ENCODE measurements at places on chromosomes 11 and 22. TPM values are rescaled to one million over a fixed set of nuclear protein-coding genes. Genes with fewer than 3 reads are reported as not detected.

- no peaks in the 10 kb centered on the region for H3K27me3 ChIP-seq
- no peak overlapping the region for H3K27ac ChIP-seq
- no peaks in the 10 kb centered on the region for H3K36me3 ChIP-seq
Measured at GRCh38 chr11:63445720-63446119, 45.2 kb downstream of the PLAAT5 start.

DNA sequence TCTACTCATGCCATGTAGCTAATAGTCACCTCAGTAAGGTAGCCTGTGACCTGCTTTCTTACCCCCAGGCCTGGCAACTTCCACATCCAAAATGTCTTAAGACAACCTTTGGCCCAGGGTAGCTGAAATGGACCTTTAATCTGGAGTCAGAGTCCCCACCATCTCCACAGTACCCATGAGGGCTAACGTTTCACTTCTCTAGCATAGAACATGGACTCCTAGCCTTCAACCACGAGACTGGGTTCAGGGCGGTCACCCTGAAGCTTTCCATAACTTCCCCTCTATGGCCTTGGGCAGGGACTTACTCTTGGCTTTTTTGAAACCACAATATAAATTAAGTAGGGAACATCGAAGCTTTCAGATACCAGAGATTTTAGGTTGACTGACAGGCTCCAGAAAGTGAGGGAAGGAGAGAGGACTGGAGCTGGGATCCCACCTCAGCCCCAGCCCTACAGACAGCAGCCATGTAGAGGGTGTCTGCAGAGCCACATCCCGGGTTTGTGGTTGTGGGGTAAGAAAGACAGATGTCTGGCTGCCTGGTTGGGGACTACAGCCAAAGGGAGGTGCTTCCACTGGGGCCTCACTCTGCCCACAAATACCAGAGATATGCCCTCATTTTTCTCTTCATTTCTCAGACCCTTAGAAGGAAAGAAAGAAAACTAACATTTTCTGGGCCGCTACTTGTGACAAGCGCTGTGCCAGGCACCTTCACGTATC, 2.6 kb downstream of the TBC1D10A start:
- H3K27ac ChIP-seq: no peak overlapping the region
- no peaks in the 10 kb centered on the region for H3K36me3 ChIP-seq
- no peak overlapping the region for H3K4me3 ChIP-seq
- peak; percentile 68 for DNase-seq

DNA sequence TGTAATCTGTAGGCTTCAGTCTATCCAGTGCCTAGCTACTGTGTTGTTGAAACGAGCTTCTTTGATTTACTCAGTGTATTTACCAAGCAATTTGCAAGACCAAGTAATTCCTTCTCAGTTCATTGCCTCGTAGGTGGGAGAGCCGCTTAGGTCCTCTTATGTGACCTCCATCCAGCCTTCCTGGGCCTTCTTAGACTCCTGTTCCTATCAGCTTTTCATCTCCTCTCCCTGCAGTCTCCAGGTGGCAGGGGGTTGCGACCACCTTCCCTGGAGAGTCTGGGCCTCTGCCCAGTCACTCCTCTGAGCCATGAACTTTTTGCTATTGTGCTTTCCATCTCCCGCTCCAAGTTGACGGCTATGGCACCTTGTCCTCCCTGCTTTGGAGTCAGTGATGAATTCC, 251.8 kb downstream of the KIRREL3 start:
- no peaks in the 10 kb centered on the region for H3K4me1 ChIP-seq
- no peak overlapping the region for H3K27ac ChIP-seq
- DNase-seq: no peak
- no peaks in the 10 kb centered on the region for H3K36me3 ChIP-seq

DNA sequence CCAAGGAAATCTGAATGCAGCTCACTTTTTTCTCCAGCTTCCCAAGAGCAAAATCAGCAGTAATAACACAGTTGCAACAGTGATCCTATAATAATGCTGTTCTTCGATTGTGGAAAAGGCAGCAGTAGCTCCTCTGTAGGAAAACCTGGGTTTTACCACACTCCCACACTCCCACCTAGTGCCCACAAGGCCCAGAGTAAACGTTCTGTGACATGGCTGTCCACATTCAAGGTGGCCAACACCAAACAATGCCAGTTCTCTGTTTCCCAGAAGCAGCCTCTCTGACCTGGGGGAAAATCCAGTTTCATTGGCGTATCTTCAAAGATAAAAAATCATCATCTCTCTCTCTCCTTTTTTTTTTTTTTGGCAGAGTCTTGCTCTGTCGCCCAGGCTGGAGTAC, 40.2 kb downstream of the WT1 start:
- H3K36me3 ChIP-seq: no peaks in the 10 kb centered on the region
- H3K4me3 ChIP-seq: no peak overlapping the region
- no peaks in the 10 kb centered on the region for H3K4me1 ChIP-seq
- H3K27ac ChIP-seq: no peak overlapping the region

DNA sequence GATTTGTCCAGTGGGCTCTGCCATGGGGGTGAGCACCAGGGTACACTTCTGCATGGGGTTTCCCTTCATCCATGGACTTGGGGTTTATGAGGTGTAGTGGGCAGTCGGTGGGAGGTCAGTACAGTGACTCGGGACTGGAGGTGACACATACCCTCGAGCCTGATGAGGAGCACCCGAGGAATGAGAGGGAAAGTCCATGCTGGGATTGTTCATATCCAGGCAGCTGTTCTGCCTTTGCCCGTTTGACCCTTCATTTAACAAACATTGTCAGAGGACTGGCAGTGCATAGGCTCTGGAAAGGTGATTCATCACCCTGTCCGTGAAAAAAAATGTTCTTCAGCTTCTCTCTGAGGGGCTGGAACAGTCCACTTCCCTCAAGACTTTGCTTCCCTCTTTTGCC, 2.7 kb downstream of the NAV2 start:
- peak overlapping the region; percentile 88 for H3K27ac ChIP-seq
- H3K27me3 ChIP-seq: no peaks in the 10 kb centered on the region
- DNase-seq: no peak
- no peaks in the 10 kb centered on the region for H3K36me3 ChIP-seq
- peak overlapping the region; percentile 82 for H3K4me3 ChIP-seq

GRCh38 chr11:65113839-65114238, 2.2 kb downstream of the TM7SF2 start:
- H3K27ac ChIP-seq: no peak overlapping the region
- H3K36me3 ChIP-seq: no peaks in the 10 kb centered on the region
- DNase-seq: no peak
- H3K4me3 ChIP-seq: no peak overlapping the region

DNA sequence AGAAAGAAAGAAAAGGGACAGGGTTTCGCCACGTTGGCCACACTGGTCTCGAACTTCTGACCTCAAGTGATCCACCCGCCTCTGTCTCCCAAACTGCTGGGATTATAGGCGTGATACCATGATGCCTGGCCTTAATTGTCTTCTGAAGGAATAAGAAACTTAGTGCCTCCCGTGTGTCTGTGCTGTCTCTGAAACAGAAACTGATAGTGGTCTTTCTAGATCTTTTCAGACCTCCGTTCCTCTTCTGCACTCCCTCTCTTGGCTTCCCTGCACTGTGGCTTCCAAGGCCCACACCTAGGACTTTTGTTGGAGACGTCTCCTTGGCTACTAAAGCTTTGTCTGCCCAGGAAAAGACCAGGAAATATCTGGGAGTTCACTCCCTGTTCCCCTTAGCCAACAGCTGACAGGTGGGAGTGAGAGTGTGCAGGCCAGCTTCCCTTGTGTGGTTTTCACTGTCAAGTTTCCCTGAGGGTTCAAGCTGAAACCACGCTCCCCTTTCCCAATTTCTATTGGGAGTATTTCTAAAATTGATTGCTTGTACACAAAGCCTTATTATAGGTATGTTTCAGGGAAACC, 10.1 kb upstream of the HTR3B start:
- H3K36me3 ChIP-seq: no peaks in the 10 kb centered on the region
- H3K4me3 ChIP-seq: no peak overlapping the region
- no peaks in the 10 kb centered on the region for H3K4me1 ChIP-seq

DNA sequence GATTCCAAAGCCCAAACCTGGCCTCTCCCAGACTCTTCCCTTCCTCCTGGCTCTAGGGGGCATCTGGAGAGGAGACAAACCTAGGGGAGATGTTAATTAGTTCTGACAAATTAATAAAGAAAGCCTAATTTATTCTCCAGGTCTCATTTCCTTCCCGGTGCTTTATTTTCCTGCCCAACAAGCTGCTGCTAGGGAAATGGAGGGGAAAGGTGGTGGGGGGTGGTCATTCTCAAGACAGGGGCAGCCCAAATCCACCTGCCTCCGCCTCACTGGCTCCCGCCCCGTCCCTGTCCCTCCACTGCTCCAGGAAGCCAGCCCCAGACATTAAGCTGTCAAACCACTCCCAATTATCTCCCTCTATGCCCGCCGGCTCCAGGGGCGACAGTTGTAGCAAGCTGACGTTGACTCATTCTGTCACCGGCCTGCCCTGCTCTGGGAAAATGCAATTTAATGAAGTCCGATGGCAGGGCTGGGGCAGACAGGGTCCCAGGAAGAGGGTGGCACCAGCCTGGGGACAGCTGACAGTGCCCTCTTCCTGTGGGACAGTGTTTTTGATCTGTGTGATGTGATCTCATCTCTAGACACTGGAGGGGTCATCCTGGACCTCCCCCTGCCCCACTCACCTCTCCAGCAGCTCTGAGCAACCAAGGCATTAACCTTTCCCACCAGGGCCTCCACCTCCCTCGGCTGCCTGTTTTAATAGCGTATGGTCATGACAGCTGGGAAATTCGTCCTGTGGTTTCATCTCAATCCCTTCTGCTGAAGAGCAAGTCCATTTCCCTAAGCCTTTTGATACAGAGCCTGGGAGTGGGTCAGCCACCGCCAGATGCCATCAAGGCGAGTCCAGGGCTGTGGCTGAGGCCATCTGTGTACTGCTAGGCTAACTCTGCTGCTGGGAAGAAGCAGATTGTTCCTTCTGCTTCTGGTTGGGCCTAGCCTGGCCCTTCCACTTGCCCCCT, 27.1 kb downstream of the NECTIN1 start:
- no peak overlapping the region for H3K4me3 ChIP-seq
- no peak for DNase-seq
- H3K27me3 ChIP-seq: no peaks in the 10 kb centered on the region
- H3K36me3 ChIP-seq: no peaks in the 10 kb centered on the region
- H3K27ac ChIP-seq: no peak overlapping the region

DNA sequence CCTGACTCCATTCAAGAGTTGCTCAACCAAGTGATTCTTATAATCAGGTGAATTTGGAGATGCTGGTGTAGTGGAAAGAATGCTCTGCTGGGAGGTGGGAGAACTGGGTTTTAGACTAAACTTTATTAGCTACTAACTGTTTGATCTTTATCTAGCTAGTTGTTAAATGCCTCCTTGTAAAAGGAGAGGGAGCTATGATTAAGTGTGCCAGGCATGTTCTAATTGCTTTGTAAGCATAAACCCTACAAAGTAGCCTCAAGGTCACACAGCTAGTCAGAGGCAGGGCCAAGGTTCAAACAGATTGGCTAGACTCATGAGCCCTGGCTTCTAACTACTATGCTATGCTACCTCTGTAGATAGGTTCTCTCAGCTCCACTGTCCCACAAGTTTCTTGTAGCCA, 105.5 kb downstream of the NXPE2 start:
- H3K27me3 ChIP-seq: no peaks in the 10 kb centered on the region
- no peak overlapping the region for H3K27ac ChIP-seq
- no peaks in the 10 kb centered on the region for H3K36me3 ChIP-seq
- H3K4me3 ChIP-seq: no peak overlapping the region

DNA sequence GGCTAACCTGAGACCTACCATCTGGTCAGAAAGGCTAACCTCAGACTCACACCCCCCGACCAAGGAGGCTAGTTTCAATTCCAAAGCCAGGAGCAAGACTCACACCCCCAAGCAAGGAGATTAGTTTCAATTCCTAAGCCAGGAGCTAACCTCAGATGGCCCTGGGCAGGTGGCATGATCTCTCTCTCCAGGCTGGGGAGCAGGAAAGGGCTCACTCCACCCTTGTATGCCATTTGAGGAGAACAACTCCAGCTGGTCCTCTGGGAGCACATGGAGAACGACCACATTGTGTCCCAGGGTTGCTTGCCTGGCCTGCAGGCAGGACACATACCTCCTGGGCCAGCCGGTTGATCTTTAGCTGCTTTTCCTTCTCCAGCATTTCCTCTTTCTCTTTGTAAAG, 32.6 kb downstream of the USH1C start:
- H3K27ac ChIP-seq: no peak overlapping the region
- no peaks in the 10 kb centered on the region for H3K36me3 ChIP-seq
- H3K27me3 ChIP-seq: no peaks in the 10 kb centered on the region
- no peak for DNase-seq
- H3K4me1 ChIP-seq: no peaks in the 10 kb centered on the region

DNA sequence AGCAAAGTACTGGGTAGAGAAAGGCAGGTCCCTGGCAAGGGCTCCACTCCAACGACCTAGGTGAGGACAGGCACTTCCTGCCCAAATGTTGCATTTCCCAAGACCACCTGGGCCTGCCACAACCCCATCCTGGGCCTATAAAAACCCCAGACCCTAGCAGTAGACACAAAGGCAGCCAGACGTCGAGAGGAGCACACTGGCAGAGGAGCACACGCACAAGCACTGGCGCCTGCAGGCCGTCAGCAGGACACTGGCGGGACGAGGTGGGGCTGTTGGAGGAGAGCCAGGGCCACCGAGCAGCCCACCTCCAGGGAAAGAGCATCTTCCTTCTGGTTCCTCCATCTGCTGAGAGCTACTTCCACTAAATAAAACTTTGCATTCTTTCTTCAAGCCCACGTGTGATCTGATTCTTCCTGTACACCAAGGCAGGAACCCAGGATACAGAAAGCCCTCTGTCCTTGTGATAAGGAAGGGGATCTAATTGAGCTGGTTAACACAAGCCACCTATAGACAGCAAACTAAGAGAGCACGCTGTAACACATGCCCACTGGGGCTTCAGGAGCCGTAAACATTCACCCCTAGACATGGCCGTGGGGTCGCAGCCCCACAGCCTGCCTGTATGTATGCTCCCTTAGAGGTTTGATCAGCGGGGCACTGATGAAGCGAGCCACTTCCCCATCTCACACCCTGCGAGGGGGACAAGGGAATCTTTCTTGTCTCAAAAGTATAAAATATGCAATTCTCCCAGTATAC, 89.7 kb upstream of the MTMR2 start:
- H3K36me3 ChIP-seq: no peaks in the 10 kb centered on the region
- H3K27ac ChIP-seq: no peak overlapping the region
- H3K27me3 ChIP-seq: no peaks in the 10 kb centered on the region
- DNase-seq: no peak
- H3K4me3 ChIP-seq: no peak overlapping the region

DNA sequence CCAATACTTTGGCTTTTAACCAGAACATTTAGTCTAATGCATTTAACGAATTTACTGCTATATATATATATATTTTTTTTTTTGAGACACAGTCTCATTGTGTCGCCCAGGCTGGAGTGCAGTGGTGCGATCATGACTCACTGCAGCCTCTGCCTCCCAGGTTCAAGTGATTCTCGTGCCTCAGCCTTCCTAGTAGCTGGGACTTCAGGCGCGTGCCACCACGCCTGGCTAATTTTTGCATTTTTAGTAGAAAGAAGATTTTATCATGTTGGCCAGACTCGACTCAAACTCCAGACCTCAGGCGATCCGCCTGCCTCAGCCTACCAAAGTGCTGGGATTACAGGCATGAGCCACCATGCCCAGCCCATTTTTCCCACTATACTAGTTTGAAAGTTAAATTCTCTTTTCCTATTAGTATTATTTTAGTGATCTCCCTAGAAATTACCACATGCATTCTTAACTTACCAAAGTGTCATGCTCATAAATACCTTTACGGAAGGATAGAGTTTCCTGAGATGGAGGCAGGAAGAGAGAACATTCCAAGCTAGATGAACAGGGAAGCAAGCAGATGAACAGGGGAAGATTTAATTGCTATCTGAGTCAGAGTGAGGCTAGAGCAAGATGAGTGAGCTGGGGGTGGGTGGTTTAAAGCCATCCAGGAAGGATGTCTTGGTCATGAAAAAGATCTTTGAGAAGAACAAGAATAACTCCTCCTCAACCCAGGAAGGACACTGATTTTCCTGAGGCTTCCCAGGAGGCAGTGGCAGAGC, 4.4 kb upstream of the PGAP2 start:
- H3K36me3 ChIP-seq: no peaks in the 10 kb centered on the region
- no peaks in the 10 kb centered on the region for H3K27me3 ChIP-seq
- no peak overlapping the region for H3K4me3 ChIP-seq

The C11orf65 gene
- not detected for total RNA-seq

The TEAD1 gene
- total RNA-seq: 64.9 TPM

The TP53AIP1 gene
- not detected for total RNA-seq

The FJX1 gene
- total RNA-seq: 10.4 TPM

All from aorta (tissue), 5 donors.